Sigmoid colon (tissue), 7 donors: ENCODE measurements at places on chromosomes 11 and 22. TPM values are rescaled to one million over a fixed set of nuclear protein-coding genes. Genes with fewer than 3 reads are reported as not detected.

DNA sequence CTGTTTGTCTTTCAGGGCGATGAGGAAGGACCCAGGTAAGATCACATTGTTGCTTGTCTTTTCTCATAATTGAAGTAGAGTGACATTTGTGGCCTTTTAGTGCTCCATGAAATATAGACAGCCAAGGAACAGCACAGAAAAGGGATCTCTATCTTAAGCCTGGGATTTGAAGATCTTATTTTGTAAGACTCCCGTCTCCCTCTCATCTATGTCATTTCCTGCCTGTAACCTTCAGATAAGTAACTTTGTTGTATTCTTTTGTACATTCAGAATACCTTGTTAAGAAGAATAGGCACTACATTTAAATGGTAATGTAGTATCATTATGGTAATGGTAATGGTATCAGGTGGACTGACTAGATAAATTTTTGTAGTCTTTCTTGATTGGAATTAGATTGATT, 72.8 kb downstream of the TRIM44 start:
- no peak for DNase-seq

DNA sequence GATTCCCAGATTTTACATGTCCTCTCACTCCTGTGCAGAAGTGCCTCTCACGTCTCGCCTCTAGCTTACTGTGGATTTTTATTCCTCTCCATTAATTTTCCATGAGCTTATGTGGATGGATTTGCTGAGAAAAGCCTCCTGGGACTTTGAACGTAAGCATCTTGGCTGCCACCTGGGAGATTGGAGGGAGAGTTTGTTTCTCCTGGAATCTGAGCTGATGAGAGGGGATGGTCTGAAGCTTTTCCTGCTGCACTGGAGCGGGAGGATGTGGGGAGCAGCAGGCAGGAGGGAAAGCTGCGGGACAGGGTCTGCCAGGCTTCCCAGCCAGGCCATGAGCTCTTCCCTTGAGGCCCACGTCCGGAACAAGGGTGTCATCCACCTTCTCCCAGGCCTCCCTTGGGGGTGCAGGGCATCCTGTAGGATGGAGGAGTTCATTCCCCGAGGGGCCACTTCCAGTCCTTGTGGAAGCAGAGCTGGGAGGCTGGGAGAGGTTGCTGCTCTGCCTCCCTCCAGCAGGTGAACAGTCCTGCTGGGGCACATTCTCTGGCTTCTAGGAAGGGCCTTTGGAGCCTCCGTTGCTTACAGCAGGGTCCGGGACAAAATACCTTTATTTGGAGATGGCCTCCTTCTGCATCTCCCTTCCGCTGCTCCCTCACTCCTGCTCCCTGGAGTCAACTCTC, 3.6 kb upstream of the SHANK2 start:
- peak; percentile 22 for DNase-seq

DNA sequence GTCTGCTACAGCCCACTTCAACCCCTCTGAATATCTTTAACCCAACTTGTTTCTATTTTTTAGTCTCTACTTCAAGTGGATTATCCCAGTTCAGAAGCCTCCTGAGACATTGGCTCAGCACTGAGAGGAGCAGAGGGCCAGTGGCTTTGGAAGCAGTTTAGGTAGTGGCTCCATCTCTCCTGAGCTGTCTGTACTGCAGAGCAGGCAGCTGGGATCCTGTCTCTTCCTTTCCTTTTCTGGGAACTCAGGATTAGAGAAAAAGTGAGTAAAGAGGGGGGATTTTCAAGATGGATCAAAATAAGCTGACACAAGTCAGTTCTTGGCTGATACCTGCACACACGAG, 512.0 kb downstream of the OPCML start:
- no peak for DNase-seq

DNA sequence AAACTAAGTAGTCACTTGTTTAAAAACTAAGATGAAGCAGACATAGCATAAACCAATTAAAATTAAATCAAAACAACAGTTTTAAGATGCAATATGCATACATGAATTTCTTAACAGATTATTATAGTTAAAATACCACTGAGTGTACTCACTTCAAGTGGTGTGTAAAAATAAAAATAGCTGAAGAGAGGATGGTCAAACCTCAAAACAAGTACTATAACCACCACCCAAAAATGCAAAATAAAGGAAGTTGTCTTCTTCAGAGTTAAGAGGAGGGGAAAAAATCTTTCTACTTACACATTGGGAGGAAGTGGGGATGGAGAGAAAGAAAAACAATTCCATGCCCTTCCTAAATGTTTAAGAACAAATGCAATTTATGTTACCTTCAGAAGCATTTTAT, 31.9 kb downstream of the RRAS2 start:
- DNase-seq = no peak

DNA sequence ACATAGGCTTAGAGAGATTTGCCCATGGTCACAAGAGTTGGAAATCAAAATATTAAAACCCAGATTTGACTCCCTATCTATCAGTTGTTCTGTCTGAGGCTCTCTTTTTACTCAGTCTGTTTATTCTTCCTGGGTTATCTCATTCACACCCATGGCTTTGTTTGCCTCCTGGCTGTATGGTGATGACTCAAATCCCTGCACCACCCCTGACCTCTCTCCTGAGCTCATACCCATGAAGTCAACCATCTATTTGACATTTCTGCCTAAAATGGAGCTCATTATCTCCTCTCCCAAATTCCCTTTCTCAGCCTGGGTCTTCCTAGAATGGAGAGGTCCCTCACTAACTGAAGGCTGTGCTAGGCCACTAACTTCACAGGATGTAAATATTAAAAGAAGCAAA, 27.8 kb upstream of the CCDC134 start:
- DNase-seq = no peak

The KRTAP5-1 gene
- not detected for total RNA-seq

DNA sequence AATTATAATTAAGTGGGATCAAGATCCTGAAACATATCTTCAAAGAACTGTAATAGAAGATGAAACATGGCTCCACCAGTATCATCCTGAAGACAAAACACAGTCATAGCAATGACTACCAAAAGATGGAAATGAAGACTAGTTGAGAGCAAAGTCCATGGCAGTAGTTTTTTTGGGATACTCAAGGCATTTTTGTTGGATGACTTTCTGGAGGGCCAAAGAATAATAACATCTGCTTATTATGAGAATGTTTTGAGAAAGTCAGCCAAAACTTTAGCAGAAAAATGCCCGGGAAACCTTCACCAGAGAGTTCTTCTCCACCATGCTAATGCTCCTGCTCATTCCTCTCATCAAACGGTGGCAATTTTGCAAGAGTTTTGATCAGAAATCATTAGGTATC, 809.4 kb upstream of the RAG2 start:
- DNase-seq = no peak

The EMID1 gene
- total RNA-seq = 2.1 TPM

DNA sequence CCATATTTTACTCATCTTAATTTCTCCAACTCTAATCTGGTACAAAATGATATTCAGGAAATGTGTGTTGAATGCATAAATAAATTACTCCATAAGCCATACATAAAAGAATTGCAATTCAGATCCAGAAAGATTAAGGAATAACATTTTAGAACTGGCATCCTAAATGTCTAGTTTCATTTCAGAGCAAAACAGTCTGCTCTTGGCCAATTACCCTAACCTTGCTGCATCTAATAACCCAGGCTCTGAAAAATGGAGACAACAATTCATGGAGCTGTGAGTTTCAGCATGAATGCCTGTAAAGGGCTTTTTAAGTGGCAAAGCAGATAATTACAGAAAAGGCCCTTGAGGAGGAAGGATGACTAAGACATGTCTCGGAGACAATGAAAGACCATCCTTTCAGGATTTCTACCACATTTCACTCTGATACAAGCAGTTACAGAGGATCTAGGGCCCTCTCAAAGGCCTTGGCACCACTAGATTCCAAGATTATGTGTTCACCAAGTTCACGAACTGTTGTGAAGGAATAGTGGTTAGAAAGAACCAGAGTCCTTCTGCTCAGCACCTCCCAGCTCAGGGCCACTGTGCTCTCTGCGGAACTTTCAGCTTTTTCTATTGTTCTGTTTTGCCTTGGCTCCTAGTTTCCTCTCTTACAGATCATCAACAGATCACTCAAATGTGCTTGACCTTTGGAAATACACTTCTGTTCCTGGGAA, 157.6 kb upstream of the BLID start:
- no peak for DNase-seq

DNA sequence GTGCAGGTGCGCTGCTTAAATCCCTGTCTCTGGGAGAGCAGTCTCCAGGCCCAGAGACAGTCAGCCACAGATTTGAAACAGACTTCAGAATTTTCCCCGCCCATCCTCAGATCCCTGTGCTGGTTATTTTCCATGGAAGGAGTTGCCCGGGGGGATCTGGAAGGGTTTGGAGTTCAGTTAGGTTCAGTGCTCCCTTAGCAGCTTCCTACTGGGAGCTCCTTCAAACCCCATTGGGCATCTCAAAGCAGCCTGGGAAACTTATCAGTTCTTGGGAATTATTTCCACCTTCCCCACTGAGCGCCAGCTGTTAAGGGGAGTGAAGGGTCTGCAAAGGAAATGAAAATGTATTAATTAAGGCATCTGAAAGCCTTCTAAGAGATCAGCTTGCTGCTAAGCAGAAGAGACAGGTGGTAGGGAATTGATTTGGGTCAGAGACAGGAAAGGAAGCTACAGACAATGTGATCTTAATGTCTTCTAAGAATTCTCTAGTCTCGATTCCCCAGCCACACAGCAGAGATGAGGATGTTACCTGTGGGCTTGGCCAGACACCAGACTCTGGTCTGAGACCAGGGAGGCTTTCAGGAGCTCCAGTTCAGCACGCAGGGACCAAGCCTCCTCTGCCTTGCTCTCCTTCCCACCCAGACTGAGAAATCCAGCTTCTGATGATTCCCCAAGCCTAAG, 106.2 kb upstream of the TBCEL start:
- DNase-seq = no peak

GRCh38 chr22:18909556-18909955, 3.4 kb downstream of the DGCR6 start:
- peak; percentile 24 for DNase-seq

GRCh38 chr11:70153133-70153727, 49.9 kb upstream of the FADD start:
- DNase-seq = no peak

DNA sequence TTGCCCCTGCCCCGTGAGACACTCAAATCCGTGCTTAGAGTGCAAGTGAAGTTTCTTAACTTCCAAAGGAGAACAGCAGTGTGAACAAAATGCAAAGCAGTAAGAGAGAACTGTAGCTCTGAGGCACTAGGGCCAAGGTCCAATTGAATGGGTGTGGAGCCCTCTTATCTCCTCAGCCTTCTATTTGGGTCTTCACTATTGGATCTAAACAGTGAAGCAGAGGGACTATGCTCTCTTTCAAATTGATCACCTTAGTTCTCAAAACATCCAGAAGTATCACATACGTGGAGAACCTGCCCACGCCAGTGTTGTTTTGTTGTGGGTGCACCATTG, 49.6 kb downstream of the C22orf31 start:
- no peak for DNase-seq

DNA sequence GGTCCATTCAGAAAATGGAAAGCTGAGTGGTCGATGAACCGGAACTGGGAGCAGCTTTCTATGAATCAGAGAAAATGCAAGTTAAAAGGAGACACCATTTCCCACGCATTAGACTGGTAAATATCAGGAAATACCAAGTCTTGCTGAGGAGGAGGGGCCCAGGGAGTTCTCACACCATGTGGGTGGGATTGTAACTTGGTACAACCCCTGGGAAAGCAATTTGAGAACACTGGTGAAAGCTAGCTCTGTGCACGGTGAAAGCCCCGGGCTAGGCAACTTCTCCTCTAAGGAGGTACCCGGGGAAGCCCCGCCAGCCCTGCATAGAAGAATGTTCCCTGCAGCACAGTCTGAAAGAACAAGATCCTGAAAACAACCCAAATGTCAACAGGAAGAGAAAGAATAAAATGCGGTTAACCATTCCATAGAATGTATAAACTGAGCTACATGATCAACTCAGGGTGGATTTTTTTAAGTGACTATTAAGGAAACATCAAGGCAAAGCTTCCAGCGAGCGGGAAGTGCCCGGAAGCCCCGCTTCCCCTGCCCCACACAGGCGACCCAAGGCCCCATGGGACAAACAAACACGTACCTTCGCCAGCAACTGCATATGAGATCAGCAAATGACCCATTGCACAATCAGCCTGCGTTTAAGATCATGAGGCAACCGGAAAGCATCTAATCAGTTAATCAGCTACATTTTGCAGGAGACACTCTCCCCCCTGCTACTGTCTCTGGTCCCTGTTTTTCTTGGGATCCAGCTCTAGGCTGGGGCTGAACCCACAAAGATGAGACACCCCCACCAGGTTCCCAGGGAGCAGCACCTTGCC, 11.3 kb downstream of the SHANK2 start:
- peak; percentile 68 for DNase-seq

DNA sequence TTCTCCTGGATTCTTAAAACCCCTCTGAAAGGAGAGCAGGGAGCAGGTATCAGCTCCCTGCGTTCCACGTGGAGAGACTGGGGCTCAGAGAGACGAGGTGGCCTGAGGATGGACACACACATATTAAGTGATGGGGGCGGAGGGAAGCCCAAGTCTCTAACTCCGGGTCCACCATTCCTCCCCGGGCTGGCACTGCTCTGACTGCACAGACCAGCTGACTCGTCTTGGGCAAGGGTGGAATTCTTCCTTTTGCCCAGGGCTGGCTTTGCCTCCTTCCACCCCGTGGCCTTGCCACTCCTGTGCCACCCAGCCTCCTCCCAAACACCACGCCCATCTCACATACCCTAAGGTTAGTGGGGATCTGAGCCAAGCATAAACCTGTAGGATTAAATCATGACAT, 65.0 kb downstream of the BUD13 start:
- DNase-seq = no peak

The CSRP3 gene
- not detected for total RNA-seq

DNA sequence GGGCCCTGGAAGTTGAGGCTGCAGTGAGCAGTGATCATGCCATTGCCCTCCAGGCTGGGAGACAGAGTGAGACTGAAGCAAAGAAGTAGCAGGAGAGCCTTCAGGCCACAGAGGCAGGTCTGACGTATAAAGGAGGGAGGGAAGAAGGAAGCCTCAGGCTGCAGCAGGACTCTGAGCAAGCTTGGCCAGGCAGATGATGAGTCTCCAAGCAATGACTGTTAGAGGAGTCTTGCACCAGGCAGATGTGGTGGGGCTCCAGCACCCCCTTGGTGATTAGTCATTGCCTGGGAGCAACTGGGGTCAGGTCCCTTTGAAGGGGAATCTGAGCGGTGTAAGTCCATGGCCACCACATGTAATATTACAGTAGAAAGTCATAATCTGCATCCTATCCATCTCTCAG, 36.6 kb upstream of the NFAM1 start:
- DNase-seq = no peak

The MAFF gene
- total RNA-seq = 15.3 TPM

DNA sequence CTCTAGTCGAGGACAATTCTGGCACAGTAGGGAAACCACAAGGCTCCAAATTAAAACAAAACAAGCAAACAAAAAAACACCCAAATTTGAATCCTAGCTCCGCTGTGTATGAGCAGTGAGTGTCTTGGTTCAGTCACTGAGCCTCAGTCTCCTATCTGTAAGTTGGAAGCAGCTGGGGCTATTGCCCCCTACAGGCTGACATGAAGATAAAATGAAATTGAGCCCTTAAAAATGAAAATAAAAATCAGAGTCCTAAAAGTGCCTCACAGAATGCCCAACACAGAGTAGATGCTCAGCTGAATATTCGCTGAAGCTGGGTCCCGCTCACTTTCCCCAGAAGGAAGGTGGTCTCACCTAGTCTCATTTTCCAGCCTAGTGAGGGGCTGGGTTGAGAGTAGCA, 65.2 kb downstream of the PDE2A start:
- DNase-seq = no peak

- DNase-seq = no peak
Observed at GRCh38 chr11:128779036-128779435, 85.2 kb downstream of the FLI1 start.
